ENCODE measurements at places on chromosomes 12 and 14. TPM values are rescaled to one million over a fixed set of nuclear protein-coding genes. Genes with fewer than 3 reads are reported as not detected.
A peak's percentile ranks its signal among the peaks of the same experiment; 100 is the strongest.

DNA sequence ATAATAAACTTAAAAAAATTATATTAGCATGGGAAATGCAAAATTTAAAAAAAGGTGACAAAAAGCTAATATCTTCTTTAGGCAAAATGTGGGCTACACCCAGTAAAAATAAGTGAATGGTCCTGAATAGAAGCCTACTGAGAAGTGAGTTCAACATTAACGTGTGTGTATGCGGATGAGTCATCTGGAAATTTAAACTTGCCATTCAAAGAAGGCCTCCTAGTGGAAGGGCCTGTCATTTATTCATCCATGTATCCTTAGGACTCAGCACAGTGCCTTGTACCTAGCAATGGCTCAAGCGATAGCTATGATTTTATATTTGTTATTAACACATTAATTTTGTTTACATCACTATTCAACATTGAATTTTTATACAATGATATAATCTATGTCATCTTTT is 226.2 kb downstream of the NUBPL start:
- DNase-seq, result peak; percentile 38

DNA sequence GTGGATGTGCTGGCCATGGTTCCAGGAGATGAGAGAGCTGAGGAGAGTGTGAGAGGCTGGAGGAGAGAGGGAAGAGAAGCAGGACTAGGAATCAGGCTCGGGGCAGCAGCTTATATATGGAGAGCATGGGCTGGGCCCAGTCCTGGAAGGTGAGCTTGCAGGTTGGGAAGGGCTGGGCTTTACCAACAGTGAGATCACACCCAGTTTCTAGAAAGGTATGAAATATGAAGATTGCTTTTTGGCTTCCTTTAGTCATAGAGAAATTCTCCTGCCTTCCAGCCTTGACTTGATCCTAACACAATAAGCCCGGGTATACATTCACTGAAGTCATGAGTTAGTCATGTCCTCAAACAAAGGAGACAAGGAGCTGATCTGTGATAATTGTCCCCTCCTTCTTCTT is at the start of gene KRT6A:
TSS of gene KRT6A (minus strand) at position 86 of the 400 bp plus-strand sequence. CDS start at position 17, 69 bp downstream.
- DNase-seq, result peak; percentile 90

- no peak for DNase-seq
Measured at GRCh38 chr12:12004524-12004923, 66.2 kb upstream of the BCL2L14 start.

GRCh38 chr12:130162745-130163460 is 639 bp downstream of the FZD10 start:
- DNase-seq, result no peak

- DNase-seq, result no peak
Measured at GRCh38 chr14:105058521-105059034, 6.7 kb downstream of the GPR132 start.

GRCh38 chr12:69685810-69686209 is 13.3 kb downstream of the BEST3 start:
- peak; percentile 70 for DNase-seq

GRCh38 chr14:50521912-50522341 is 10.4 kb downstream of the MAP4K5 start:
- DNase-seq, result no peak

DNA sequence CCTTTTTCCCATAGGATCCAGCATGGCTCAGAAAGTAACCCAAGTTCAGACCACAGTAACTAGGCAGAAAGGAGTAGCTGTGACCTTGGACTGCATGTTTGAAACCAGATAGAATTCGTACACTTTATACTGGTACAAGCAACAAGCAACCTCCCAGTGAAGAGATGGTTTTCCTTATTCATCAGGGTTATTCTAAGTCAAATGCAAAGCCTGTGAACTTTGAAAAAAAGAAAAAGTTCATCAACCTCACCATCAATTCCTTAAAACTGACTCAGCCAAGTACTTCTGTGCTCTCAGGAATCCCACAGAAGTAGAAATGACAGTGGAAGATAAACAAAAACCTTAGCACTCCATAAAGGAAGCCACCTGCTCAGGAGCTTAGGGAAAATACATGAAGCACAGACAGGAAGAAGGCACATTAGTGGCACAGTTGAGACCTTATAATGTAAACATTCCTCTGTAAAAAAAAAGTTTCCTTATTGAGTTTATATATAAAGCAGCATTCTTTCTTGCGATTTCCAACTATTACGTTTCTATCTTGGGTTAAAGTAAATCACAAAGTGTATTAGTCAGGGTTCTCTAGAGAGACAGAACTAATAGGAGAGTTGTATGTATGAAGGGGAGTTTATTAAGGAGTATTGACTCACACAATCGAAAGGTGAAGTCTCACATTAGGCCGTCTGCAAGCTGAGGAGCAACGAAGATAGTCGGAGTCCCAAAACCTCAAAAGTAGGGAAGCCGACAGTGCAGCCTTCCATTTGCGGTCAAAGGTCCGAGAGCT is 398.4 kb downstream of the DAD1 start:
- no peak for DNase-seq

DNA sequence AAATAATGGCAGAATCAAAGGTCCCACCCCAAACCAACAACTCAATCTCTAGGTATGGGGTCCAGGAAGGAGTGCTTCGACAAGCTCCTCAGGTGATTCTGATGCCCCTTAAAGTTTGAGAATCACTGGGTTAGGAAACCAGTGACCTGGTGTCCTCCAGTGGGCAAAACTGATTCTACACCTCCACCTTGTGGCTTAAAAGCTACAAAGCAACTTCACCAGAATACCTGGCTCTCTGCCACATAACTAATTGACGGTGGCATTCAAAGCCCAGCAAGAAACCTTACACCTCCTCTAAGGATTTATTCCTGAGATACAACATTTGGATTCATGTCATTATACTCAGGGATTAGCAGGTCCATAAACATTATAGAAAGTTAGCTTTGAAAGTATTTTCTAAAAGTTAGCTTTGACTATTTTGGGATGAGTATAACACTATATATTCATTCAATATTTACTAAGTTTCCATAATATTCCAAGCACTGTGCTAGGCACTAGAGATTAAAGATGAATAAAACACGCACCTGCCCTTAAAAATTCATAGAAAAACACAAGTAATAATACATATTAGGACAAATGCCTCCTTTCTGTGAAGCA is 45.4 kb downstream of the DCAF5 start:
- DNase-seq, result peak; percentile 84

DNA sequence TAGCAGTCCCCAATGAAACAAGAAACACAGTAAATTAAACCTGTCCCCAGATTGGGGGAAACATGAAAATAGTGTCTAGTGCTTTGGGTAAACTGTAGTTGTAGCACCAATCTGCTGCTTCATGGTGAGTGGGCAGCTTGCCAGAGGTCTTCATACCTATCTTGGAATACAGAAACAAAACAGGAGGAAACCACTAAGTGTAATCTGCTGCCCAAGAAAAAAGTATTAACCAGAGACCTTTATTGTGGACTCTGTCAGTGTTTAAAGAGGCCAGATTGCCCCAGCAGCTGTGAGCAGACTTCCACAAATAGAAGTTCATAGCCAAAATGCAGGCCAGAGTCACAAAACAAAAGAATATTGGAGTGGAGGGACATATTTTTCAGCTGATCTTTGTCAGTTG is 2.3 kb downstream of the ISCU start:
- no peak for DNase-seq

DNA sequence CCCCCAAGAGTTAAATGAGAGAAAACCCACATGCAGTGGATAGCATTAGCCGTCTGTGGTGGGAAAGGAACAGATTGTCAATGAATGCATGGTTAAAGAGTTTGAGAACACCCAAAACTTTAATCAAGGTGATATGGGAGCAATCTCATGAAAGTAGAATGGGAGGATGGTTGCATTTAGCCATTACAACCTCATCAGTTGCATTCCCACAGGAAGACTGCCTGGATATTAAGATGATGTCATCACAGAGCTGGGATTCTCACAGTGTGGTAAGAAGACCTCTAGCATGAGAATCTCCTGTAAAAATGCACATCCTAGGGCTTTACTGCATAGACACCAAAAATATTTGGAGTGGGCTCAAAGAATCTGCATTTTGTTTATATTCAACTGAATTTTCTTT is 284.9 kb downstream of the RGS6 start:
- no peak for DNase-seq

- no peak for DNase-seq
Measured at GRCh38 chr12:48061938-48062719, 43.8 kb downstream of the SENP1 start.

- no peak for DNase-seq
Measured at GRCh38 chr14:84643446-84643845, 886.5 kb upstream of the FLRT2 start.

DNA sequence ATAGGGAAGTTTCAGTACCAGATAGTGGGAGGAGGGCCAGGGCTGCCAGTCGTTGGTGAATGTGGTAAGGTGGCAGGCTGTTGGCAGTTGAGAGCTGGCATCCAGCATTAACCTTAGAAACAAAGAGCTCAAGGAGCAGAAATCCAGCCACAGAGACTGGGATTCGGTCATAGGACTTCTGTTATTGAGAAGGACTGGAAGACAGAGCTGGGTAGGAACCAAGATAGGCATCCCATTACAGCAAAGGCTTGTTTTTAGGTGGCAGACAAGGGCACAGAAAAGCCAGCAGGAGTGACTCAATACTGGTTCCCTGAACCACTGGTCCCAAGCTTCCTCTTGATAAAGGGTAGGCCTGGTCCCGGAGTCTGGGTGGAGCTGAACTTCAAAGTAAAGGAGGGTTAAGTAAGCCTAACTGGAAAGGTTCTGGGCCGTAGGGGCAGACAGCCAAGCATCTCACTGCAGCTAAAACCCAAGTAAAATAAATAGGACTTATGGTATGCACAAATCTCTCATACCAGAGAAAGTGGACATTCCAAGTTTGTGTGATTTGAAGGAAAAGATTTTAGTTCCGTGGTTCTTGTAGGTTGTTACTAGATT is 147.9 kb downstream of the ETV6 start:
- peak; percentile 40 for DNase-seq

DNA sequence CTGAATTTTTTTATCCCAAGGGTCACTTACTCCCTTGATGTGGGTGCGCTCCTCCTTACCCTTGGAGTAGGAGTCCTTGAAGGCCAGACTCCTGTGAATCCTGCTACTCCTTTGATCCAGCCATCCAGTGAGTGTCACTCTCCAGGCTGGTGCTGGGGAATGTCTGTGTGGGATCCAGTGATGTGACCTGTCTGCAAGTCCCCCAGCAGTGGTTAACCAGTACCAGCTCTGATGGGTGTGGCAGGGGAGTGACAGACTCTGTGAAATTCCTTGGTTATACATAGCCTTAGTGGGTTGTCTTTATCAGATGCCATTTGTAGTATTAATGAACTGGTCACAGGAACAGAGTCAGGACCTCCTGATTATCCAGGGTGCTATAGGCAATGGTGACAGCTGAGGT is 409.5 kb upstream of the LMO3 start:
- DNase-seq, result no peak

GRCh38 chr14:84087986-84088531 is 1441.9 kb upstream of the FLRT2 start:
- DNase-seq, result no peak

- peak; percentile 89 for DNase-seq
Measured at GRCh38 chr14:100440207-100440631, 117.1 kb downstream of the SLC25A47 start.

DNA sequence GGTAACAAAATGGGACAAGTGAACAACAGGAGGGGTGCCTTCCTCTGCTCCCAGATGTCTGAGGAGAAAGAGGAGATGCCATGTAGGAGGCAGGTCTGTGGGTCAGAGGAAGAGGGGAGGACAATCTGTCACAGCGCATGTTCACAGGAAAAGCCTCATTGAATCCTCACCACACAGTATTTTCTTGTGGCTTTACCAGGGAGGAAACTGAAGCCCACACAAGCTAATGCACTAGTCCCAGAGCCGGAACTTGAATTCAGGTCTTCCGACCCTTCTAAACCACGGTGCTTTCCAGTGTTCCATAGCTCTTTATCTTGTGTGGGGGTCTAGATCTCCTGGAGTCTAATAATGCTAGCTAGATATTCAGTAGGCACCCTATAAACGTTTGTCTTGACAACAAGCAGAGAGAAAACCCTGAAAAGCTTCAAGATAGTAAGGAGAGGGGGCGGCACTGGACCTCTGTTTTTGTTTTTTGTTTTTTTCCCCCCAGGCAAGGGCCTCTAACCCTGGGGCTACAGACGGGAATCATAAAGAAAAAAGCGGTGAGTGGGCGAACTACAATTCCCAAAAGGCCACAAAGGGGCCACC is 371 bp upstream of the SHMT2 start:
- DNase-seq, result no peak

DNA sequence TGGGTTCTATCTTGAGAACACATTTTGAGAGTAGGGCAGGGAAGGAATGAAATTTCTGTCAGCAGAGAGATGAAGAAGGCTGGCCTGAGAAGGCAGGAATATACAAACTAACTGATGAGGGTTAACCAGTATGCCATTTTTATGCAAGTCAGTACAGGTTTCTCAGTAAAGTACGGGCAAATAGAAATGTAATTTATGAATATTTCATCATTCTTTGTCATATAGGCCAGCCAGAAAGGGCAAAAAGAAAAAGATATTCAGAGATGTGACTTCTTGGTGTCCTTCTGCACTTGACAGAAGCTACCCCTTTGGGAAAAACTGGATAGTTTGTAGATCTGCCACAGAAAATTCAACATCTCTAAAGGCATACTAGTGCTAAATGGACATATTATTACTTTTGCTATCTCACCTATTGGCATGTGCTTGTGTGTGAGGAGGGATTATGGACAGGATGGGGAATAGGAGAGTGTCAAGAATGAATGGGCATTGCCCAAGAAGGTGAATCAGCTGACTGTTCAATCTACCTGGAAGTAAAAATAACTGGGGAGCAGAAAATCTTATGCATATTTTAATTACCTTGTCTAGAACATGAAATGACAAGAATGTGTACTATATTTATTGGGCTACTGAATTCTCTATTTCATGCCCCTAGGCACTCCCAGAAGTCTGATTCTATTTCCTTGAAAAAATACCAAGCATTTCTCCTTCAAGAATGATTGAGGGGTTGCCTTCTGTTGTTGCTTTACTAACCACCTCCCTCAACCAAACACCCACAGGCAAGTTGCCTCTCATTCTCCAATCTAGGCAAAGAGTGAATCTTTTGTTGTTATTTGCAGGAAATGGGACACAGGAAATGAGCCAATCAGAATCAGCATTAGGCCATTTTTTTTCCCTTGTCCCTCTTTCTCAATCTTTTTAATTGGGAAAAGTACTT is 175.1 kb upstream of the SLC38A2 start:
- DNase-seq, result peak; percentile 66

GRCh38 chr14:103451401-103451800 is 66.2 kb downstream of the MARK3 start:
- no peak for DNase-seq

DNA sequence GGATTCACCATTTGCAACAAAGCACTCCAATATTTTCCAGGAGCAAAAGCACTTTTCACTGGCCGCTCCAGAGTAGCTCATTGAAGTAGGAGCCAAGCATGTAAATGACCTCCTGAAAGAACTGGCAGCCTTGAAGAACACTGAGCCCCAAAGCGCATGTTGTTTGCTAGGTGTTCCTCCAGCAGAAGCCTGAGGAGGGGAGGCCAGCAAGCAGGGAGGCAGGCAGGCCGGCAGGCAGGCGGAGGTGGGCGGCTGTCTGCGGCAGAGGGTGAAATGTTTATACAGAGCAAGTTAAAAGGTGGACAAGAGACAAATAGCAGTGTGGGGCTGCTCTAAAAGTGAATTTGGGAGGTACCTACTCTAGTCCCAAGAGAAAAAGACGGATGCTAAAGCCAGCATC is 439.4 kb downstream of the CCDC91 start:
- DNase-seq, result no peak

The ACSS3 gene
- not detected for total RNA-seq

The SPTB gene
- 2.1 TPM for total RNA-seq

The RGS6 gene
- total RNA-seq, result not detected

The GLS2 gene
- total RNA-seq, result 3.9 TPM

The BCAT1 gene
- 0.12 TPM for total RNA-seq

The SLC5A8 gene
- total RNA-seq, result not detected

The TMEM30B gene
- total RNA-seq, result 0.22 TPM

The PZP gene
- total RNA-seq, result not detected

The SLC7A7 gene
- 0.61 TPM for total RNA-seq

The DBX2 gene
- not detected for total RNA-seq

The PRIMA1 gene
- total RNA-seq, result 0.07 TPM

The BHLHE41 gene
- total RNA-seq, result 3.4 TPM

All from MCF 10A (cell line).